Kidney glomerular epithelial cell (primary cell): ENCODE measurements at places on chromosomes 11 and 22.

GRCh38 chr11:69166218-69167115, 10.7 kb downstream of the SMIM38 start:
- peak; percentile 81 for DNase-seq

GRCh38 chr11:128814856-128815705, 52.0 kb downstream of the KCNJ1 start:
- peak; percentile 54 for DNase-seq

GRCh38 chr22:46829117-46829891, 66.9 kb downstream of the TBC1D22A start:
- peak; percentile 89 for DNase-seq

- DNase-seq: no peak
Measured at GRCh38 chr11:117722082-117722481, 74.9 kb downstream of the DSCAML1 start.

DNA sequence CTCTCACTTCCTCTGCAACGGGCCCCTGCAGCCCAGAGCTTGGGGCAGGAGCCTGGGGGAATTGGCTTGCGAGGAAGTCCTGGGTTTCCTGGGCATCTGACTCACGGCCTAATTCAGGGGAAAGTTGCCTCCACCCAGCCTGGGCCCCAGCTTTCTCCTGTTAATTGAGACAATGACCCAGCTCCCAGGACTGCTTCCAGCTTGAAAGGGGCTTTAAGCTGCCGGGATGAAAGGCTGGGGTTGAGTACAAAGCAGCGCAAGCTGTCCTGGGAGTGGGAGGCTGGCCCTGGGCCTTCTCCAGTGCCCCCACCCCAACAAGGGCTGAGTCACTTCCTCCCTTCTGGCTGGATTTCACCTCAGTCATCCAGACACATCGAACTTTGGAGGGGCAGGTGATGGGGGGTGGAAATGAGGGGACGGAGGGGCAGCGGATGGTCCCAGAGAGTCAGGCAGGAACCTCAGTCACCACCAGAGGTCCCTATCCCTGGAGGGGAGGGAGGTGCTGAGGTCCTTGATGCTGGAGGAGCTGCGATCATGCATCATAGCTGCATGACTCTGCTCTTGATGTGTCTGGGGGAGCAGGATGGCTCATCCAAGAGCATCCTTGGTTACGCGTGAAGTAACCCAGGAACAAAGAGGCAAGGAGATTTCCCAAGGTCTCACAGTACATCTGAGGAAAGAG, 30.1 kb upstream of the OAF start:
- peak; percentile 67 for DNase-seq

DNA sequence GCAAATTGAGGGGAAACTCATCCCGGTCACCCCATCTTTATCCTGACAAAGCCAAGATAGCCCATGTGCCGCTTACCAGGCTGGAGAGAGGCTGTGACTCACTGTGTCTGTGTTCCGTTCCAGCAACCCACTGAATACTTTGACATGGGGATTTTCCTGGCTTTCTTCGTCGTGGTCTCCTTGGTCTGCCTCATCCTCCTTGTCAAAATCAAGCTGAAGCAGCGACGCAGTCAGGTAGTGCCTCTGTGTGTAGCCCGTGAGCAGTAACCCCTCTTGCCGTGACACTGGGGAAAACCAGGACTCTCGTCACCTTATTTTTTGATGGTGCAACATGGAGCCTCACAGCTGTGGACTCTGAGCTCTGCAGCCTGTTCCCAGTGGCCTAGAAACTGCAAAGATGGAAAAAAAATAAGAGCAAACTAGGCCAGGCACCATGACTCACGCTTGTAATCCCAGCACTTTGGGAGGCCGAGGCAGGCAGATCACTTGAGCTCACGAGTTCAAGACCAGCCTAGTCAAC, 16.9 kb downstream of the C22orf31 start:
- DNase-seq: peak; percentile 72

DNA sequence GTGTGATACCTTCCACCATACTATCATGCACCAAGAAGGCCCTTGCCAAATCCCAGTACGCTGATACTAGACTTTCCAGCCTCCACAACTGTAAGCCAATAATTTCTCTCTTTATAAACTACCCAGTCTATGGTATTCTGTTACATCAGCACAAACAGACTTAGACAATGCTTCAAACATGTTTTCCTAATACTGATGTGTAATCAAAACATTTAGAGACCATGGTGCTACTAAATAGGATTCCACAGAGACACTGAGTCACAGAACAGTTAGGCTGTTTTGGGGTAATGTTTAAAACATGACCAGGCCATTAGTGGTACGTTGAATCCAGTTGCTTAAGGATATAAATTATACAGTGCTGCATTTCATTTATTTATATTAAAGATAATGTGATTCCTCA, 103.7 kb downstream of the PICALM start:
- DNase-seq: no peak

- no peak for DNase-seq
Measured at GRCh38 chr11:101211407-101211975, 81.9 kb upstream of the PGR start.

DNA sequence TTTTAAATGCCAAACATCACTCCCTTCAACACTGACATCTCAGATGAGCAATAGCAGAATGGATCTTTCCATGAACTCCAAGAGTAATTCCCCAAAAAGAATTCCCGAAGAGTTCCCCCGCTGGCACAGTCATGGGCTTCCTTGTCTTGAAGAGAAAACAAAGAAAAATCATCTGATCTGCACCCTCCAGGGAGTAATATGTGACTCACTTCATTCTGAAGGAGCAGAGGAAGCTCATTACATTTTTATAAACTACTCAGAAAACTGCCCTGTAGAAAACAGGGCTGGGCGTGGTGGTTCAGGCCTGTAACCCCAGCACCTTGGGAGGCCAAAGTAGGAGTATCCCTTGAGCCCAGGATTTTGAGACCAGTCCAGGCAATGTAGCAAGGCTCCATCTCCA, 35.7 kb downstream of the CELSR1 start:
- peak; percentile 83 for DNase-seq

- DNase-seq: no peak
Measured at GRCh38 chr11:70126494-70126893, 48.4 kb downstream of the ANO1 start.

GRCh38 chr11:112881461-112881860, 79.8 kb upstream of the NCAM1 start:
- peak; percentile 73 for DNase-seq

DNA sequence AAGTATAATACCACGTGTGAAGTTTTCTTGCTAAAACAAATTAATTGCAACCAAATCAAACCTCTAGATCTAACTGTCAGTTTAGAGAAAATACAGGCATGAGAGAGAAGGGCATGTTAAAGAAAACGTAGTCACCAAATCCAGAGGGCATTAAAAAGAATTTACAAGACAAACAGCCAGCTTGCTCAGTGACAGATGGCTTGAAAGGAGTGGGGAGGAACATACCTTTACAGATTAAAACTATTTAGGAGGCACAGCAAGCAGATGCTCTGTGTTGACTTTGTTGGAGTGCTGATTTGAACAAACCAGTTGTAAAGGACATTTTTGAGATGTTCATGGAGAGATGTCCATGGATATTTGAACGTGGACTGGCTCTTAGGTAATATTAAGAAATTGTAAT, 96.9 kb downstream of the ATXN10 start:
- no peak for DNase-seq

DNA sequence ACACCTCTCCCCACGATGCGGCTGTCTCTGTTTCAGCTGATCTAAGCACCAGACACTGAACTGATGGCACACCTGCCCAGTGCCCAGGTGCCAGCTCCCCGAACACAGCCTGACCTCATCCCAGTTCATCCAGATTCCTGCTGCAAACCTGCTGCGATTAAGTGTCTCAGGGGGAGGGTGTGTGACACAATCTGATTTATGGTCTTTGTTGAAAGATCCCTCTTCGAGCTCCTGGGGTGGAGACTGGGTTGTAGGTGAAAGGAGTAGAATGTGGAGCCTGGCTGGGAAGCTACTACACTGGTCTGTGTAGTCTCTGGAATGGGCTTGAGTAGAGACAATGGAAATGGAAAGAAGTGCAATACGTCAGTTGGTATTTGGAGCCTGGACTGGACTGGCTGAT, 390.3 kb downstream of the SHANK2 start:
- no peak for DNase-seq

- no peak for DNase-seq
Measured at GRCh38 chr11:65454696-65455456, 32.3 kb downstream of the NEAT1 start.

- no peak for DNase-seq
Measured at GRCh38 chr22:35065796-35066218, at the start of gene ISX. ISX (plus strand) TSS chr22:35066158; CDS start chr22:35067088, 930 bp downstream.

- DNase-seq: no peak
Measured at GRCh38 chr22:46747646-46748045, 9.6 kb upstream of the CERK start.

DNA sequence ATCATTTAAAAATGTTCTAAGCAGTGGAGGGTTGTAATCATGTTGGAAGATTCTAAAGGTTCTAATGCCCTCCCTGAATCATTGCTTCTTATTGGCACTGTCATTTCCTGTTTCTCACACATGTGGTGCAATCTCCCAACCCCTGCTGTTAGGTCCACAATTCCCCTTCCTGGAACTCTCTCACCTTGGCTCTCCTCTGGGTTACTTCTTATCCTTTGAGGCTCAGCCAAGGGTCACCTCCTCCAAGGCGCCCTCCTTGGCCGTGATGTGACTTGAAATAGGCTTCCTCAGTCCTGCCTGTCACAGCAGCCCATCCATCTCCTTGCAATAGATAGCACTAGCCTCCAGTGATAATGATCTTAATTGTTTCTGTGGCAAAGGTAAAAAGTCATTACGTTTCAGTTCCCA, 149.8 kb downstream of the TTC17 start:
- no peak for DNase-seq

DNA sequence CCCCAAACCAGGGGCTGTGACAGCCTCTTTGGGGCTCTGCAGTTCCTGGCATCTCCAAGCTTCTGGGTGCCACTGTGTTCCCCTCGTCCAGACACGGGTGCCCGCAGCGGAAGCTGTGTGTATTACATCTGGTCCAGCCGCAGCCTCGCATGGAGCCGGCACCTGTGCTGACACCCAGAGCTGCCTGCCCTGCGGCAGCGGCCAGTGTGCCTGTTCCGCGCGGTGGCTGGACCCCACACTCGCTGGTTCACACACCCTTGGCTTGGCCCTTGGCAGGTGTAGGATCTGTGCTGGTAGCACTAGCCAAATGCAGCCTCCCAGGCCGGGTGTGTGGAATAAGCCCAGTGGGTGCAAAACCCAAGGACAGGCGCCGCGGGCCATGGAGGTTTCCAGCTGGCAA, 24.5 kb upstream of the RNASEH2C start:
- DNase-seq: no peak

- DNase-seq: no peak
Measured at GRCh38 chr11:130644187-130644586, 195.7 kb downstream of the ADAMTS15 start.

DNA sequence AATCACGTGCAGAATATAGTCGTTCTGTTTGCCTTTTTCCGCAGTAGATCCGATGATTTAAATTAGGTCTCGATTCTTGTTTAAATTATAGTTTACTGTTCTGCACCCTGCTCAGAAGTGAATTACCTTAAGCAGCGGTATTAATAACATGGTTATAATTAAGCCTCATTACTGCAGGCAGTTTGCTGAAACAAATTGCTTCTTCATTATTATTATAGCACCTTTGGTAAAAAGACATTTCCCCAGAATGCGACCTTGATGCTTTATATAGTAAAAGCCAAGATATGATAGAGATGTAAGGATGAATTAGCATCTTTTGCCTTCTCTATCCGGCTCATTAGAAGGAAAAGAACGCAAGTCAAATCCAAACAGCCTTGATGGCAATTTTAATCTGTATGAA, 625.2 kb upstream of the CADM1 start:
- no peak for DNase-seq
